ENCODE measurements at places on chromosomes 5 and 9. TPM values are rescaled to one million over a fixed set of nuclear protein-coding genes. Genes with fewer than 3 reads are reported as not detected.

DNA sequence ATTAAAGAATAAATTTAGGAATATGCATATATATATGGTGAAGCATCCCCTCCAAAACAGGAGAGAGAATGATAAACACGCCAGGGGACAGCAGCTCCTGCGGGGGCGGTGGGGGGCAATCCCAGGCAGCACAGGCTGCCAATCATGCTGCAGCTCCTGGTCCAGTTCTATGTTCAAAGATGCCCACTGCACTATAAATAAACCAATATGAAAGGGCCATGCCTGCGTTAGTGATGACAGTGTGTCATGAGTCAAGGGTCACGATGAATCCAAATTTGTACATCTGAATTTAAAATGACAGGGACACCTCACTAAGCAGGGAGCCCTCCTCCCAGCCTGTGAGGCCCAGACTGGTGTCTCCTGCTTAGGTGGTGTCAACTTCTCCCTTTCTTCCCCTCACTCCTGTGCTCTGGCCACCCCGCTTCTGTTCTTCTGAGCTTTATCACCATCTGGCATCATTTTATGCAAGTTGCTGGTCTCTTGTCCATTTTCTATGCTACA, 153.9 kb downstream of the MED27 start:
- DNase-seq = no peak

Gene LRRC70
- total RNA-seq = 24.5 TPM

- DNase-seq = no peak
These were observed 57.1 kb upstream of the NMUR2 start for GRCh38 chr5:152462021-152462721.

DNA sequence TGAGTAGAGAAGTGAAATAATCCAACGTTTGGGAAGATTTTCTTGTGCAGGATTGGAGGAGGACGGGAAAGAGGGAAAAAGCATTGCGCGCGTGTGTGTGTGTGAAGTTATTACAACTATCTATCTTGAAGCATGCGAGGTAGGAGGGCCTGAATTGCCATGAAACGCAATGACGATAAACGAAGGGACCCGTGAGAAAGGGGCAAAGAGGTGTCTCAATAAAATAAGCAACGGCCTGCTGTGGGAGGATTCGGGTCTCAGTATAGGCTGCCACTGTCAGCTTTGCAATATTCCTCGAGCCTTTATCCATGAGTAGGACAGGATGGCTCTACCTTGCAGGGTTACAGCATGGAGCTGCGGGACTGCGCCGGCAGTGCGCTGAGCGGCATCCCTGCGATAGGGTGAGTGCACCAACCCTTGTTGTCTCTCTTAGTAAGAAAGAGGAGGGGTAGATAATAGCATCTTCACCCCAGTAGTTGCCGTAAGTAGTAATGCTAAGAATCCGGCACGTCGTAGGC, 631 bp upstream of the RCL1 start:
- no peak for DNase-seq

DNA sequence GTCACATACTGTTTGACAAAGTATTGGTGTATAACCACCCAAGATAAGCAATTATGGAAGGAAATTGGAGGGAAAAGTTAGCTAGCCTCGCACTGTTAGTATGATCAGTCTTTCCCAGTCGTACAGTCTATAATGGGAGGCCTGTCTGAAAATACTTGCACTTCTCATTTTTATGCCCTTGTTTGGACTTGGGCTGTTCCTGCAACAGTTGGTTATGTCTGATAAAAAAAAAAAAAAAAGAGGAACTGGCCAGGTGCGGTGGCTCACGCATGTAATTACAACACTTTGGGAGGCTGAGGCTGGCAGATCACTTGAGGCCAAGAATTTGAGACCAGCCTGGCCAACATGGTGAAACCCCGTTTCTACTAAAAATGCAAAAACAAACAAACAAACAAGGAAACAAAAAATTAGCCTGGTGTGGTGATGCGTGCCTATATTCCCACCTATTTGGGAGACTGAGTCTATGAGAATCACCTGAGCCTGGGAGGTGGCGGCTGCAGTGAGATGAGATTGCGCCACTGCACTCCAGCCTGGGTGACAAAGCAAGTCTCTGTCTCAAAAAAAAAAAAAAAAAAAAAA, 58.3 kb upstream of the ANKRD33B start:
- no peak for DNase-seq

Gene SHOC1
- total RNA-seq = not detected

GRCh38 chr9:137168904-137169856, 671 bp downstream of the LRRC26 start:
- DNase-seq = peak; percentile 39

DNA sequence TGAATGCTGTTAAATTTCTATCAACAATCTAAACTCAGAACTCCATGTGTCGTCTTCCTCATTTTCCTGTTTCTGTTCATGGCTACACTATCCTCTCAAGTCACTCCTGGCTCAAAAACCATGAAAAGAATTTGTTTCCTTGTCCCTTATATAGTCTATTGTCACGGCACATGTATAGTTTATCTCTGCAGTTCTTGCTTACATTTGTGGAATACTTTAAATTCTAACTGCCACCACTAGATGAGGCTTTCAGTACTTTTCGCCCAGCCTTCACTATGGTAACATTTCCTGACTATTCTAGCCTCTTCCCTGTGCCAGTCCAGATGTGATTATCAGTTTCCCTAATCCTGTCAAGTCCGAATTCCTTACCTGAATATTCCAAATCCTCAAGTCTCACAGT, 34.6 kb downstream of the PKD2L2 start:
- DNase-seq = peak; percentile 40

DNA sequence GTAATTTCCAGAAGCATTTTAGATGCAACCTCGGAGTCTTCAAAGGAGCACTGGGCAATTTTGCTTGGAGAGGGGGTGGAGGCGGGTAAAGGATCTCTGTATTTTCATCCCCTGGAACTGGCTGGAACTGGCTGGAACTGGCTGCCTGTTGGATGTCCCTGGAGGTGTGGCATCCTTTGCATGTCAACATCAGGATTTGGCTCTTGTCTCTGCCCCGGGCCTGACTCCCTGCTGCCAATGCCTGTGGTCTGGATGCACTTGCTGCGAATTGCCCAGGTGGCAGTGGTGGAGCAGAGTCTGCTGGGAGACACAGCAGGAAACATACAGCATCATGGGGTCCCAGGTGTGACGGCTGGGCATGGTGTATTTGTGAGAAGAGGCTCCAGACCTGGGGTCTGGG, 391.3 kb downstream of the GADD45G start:
- DNase-seq = no peak

DNA sequence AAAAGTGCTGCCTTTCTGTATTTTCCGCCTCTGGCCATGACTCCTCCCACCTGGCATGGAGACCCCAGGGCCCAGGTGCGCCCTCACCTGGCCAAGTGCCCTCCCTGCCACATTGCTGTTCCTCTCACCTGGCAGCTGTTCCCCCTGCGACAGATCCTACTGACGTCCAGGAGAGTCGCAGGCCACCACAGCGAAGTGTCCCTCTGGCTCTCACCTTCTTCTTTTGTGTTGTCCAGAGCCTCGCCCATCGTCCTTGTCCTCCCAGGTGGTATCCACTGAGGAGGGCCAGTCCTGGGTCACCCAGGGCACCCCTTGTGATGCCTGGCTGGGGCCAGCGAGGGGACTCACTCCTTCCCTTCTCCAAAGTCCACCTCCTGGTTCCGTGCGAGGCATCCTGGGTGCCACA, 2.6 kb downstream of the NKD2 start:
- no peak for DNase-seq

DNA sequence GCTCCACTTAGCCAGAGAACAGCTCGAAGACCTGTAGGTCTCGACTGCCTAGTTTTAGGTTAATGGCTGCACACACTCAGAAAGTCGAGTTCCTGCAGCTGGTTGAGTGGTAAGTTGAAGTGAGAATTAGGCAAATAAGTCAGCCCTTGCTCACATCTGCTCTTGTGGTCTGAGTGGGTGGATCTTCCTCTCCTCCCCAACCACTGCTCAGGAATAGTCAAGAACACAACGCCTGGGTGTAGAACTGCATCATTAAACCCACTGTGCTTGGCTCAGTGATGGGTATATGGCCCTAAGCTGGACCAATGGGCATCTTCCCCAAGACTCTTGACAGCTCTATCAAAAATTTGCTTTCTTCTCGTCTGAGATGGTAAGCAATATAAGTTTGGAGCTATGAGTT, 20.9 kb upstream of the ADAM19 start:
- DNase-seq = no peak

GRCh38 chr5:170327168-170327567, 29.6 kb upstream of the LCP2 start:
- no peak for DNase-seq

- no peak for DNase-seq
These were observed 32.6 kb upstream of the SPTLC1 start for GRCh38 chr9:92147852-92148180.

Gene IFNA13
- total RNA-seq = not detected

DNA sequence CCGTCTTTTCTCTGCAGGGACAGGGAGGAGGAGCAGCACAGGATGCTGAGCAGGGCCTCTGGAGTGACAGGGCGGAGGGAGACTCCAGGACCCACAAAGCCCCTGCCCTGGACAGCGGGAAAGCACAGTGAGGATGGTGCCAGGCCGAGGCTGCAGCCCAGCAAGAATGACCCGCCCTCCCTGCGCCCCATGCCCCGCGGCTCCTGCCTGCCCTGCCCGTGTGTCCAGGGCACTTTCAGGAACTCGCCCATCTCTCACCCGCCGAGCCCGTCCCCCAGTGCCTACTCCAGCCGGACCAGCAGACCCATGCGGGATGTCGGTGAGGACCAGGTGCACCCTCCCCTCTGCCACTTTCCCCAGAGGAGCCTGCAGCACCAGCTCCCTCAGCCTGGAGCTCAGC, 9.1 kb upstream of the EXOC3 start:
- DNase-seq = no peak

DNA sequence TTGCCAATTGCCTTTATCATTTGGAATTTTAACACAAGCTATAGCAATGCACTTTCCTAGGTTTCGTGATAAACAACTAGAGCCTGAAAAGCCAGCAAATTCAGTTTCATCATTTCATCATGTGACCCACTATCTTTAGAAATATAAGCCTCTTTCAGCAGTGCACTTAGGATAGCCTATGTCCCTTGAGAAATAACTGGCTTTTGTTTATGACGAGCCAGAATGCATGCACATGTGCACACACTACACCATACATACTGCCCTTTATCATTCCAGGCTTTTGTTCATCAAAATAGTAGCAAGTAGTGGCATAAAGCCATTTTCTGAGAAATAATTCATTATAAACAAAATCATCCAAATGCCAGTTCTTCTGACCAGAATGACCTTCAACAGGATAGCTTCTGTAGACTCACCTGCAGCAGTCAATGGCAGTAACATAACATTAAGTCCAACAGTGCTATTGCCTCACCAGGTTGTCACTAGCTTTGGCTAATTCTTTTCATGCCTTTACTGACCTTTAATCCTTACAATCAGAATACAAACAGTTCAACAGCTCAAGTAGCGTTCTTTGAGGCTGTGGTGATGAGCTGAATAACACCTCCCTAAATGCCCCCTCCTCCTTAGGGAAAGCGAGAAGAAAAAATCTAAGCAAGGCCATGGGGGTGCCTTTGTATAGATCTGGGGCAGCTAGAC, 132.3 kb upstream of the SMARCA2 start:
- no peak for DNase-seq

GRCh38 chr9:2419347-2419746, 202.2 kb upstream of the VLDLR start:
- DNase-seq = no peak

Gene IL4
- total RNA-seq = not detected

DNA sequence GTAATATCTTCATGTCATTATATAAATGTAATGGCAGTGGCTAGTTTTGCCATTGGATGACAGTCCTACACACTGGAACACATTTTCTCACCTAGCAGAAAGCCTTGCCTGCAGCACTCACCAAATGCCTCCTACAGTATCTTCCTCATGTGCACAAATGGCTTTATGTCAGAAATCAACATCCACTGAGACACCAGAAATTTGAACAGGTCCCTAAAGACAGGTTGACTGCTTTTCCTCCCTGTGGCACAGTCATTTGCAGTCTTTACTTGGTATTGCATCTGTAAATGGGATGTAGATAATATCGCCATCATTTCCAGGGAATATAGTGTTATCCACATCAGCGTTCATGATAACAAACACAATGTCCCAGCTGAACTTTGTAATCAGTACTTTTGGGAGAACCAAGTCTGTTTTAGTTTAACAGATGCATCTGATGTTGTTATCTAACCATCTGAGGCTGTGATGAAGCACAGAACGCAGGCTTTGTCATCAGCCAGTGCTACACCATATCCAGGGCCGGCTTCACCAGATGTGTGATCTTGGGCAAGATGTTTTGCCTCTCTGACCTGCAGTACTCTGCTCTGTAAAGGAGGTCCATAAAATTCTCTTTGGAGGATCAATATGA, 83.9 kb upstream of the TAS2R1 start:
- no peak for DNase-seq

- DNase-seq = no peak
These were observed 15.5 kb upstream of the CTNNA1 start for GRCh38 chr5:138737494-138738265.

DNA sequence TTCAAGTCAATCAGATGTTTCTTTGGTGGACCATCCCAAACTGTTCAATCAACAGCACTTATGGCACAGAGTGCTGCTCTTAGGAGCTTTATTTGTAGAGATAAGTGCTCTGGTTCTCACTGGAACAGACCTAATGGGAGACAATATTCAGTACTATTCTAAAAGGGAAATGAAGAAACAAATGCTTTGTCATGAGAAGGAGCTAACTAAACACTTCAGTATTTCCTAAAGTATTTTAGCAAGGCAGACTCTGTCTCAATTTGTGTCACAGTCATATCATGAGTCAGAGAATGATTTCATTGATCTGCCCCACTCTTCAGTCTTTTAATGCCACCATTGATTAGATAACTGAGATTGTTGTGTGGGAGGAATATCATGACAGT, 175.3 kb downstream of the SLF1 start:
- no peak for DNase-seq

- no peak for DNase-seq
These were observed 138.8 kb downstream of the ADAMTS16 start for GRCh38 chr5:5278815-5279381.

DNA sequence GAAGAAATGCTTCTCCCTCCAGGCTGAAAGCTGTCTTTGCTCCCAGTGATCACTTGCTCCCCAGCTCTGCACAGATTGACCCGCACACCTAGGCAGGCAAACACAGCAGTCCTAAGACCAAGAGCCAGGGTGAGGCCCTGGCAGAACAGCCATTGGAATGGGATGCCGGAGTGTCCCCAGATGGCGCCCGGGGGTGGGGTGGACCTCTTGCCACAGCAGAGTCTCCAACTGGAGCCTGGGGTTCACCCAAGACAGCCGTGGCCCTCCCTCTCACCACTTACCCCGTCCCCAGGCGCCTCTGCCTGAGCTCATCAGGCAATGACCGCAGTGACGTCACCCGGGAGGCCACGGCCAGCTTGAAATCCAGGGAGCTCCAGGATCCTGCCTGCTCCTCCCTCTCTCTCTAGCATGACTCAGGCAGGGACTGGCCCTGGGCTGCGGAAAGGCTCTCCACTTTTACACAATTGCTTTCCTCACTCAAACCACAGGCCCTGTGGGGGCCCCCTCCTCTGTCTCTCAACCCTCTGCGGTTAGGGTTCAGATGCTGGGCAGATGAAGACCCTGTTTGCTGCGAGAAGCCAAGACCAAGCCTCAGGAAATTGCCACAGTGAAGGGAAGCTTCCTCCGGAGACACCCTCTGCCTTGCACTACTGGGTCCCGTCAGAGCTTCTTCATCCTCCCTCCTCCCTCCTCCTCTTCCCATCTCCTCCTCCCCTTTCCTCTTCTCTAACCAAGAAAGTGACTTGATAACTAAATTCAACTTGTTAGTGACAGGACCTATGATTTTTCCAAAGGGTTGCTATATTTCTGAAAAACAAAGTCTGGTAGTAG, 24.3 kb upstream of the PTGES start:
- DNase-seq = peak; percentile 78
